Gastrocnemius medialis (tissue), 4 donors: ENCODE measurements at places on chromosomes 13 and 19. TPM values are rescaled to one million over a fixed set of nuclear protein-coding genes. Genes with fewer than 3 reads are reported as not detected.

DNA sequence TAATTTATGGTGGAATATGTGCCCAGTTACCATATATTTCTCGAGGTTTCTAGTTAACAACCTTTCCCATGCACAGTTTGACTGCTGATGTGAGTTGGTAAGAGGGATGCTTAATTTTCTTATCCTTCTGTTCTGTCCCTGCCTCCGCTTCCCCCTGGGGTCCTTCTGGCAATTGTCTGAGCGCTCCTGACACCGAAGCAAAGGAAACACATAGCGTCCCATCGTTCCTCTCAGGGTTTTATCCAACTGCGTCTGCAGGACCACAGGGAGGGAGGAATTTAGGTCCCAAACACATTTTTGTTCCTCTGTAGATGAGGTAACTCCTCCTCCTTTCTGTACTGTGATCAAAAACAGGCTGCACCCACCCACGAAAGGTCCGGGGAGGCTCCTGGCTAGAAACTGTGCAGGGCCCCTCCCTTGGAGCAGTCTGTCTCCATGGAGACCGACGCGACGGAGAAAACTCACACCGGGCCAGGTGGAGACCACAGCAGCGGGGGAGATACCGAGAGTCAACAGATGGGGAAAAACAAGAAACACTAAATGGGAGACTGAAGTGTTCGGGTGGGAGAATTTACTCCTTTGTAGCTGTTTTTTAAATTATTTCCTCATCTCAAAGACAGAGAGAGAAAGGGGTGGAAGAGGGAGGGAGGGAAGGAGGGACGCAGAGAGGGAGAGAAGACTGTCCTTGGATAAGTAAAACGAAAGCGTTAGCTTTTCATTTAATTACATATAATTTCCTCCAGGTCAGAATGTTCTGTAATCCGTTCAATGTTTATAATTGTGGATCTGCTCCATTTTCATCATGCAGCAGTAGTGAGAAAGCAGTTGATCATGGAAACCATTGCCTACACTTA is 191.8 kb upstream of the NBEA start:
- DNase-seq: no peak

- no peak for DNase-seq
Observed at GRCh38 chr19:47374876-47375693, 26.0 kb downstream of the DHX34 start.

DNA sequence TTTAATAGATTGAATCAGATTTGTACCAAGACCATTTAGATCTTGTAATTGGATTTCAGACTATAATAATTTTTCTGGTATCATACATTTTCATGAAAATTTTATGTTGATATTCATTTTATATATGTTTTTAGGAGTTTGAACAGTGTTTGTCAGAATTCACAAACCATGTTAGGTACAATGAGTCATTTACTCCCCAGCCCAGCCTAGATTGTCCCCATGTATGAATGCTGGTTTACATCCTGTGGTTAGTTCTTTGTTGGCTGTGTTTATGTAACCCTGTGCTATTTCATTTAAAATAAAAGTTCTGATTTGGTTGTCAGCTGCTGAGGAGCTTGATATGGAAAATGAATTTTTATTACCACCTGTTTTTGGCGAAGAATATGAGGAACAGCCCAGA is 96.7 kb downstream of the GJA3 start:
- DNase-seq: no peak

GRCh38 chr19:20067943-20068342 is 9.9 kb upstream of the ZNF90 start:
- DNase-seq: no peak

DAND5 gene
- total RNA-seq: not detected

GRCh38 chr13:86003029-86003428 is 203.8 kb upstream of the SLITRK6 start:
- no peak for DNase-seq

GRCh38 chr13:37636701-37637100 is 38.1 kb upstream of the POSTN start:
- DNase-seq: no peak

TRIM28 gene
- 145 TPM for total RNA-seq

SLITRK5 gene
- under 0.01 TPM for total RNA-seq

LRRC63 gene
- not detected for total RNA-seq

C13orf42 gene
- total RNA-seq: not detected

ENOX1 gene
- 0.46 TPM for total RNA-seq
